AG10803 (cell line): ENCODE measurements at places on chromosomes 1 and 21.

GRCh38 chr1:184419350-184420161 lies 32.7 kb downstream of the C1orf21 start:
- peak; percentile 18 for DNase-seq

GRCh38 chr1:94259635-94260289 lies 22.4 kb upstream of the ARHGAP29 start:
- no peak for DNase-seq

GRCh38 chr21:43812139-43812821 lies 22.9 kb downstream of the RRP1 start:
- DNase-seq, result peak; percentile 37

- DNase-seq, result no peak
Observed at GRCh38 chr1:112826217-112826944, 111.2 kb upstream of the PPM1J start.

GRCh38 chr1:212495766-212496494 lies 63.2 kb downstream of the NENF start:
- DNase-seq, result no peak

- no peak for DNase-seq
Observed at GRCh38 chr1:188620236-188620635, 1791.5 kb downstream of the PLA2G4A start.

GRCh38 chr1:2091611-2092604 lies 41.7 kb downstream of the PRKCZ start:
- peak; percentile 23 for DNase-seq

- DNase-seq, result peak; percentile 99
Observed at GRCh38 chr1:8211883-8212579, 105.9 kb upstream of the SLC45A1 start.

- peak; percentile 32 for DNase-seq
Observed at GRCh38 chr1:16351456-16351993, 755 bp downstream of the FBXO42 start.

DNA sequence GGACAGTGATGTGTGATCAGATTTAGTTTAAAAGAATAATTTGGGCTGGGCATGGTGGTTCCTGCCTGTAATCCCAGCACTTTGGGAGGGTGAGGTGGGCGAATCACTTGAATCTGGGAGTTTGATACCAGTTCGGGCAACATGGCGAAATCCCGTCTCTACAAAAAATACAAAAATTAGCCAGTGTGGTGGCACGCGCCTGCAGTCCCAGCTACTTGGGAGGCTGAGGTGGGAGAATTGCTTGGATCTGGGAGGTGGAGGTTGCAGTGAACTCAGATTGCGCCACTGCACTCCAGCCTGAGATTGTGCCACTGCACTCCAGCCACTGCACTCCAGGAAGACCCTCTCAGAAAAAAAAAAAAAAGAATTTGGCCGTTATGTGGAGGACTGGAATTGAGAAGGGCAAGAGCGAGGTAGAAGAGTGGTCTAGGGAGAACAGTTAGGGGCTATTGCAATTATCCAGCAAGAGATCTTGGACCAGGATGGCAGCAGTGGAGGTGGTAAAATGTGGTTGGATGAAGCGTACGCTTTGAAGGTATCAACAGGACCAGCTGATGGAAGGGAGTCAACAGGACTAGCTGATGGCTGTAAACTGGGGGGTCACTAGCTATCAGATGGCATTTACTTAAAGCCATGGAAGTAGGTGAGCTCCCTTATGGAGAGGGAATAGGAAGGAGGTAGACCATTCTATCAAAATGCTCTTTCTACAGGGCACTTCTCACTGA lies 9.6 kb downstream of the BTBD19 start:
- no peak for DNase-seq

- peak; percentile 9 for DNase-seq
Observed at GRCh38 chr1:205004351-205004750, 38.7 kb upstream of the CNTN2 start.

- peak; percentile 2 for DNase-seq
Observed at GRCh38 chr1:165288350-165289120, 68.0 kb downstream of the LMX1A start.

- DNase-seq, result no peak
Observed at GRCh38 chr1:210342986-210343780, 14.5 kb downstream of the HHAT start.

GRCh38 chr21:24369746-24370145 lies 1237.5 kb downstream of the MRPL39 start:
- DNase-seq, result no peak

GRCh38 chr1:186900539-186901237 lies 71.9 kb downstream of the PLA2G4A start:
- DNase-seq, result no peak

DNA sequence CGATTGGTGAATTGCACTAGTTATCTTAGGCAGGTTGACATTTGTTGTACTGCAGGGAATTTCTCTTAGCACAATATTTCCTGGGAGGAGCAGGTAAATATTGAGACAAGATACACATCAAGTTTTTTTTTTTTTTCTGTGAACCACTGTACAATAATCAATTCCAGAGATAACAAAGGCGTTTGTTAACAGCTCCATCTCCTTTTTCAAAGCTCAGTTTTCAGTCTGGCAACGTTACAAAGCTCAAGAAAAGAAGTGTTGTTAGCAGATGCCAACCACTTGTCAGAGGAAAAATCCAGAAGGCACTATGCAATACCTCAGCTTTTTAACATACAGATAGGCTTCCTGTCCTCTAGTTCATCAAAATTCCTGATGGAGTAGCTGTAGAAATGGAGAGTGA lies 40.9 kb upstream of the DAB1 start:
- DNase-seq, result peak; percentile 17

DNA sequence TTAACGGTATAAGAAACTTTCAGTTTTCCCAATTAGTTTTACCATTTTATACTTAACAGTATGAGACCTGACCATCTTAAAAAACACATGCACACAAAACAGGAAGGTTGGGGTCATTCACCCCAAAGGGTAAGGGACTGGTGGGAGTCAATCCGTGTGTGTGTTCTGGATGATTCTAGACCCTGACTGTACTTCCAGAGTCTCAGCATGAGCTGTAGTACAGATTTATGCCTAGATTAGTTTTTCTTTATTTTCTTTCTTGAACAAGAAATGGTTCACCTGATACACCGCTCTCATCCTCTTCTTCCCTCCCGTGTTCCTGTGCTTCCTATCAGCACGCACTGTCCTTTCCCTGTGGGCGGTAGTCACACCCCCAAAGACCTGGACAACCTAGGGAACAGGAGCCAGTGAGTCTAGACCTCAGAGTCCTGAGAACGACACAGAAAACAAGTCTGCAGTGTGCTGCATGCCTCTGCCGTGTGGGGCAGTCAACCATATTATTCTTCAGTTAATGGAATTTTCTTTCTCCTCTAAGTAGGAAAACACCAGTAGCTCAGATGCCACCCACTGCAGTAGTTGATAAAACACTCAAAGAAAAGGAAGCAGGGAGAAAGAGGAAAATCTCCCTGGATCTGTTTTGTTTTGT lies 38.9 kb upstream of the MRPS6 start:
- DNase-seq, result no peak

GRCh38 chr1:55519276-55519675 lies 304.1 kb upstream of the USP24 start:
- DNase-seq, result no peak

GRCh38 chr21:18477043-18477442 lies 73.5 kb upstream of the TMPRSS15 start:
- no peak for DNase-seq

DNA sequence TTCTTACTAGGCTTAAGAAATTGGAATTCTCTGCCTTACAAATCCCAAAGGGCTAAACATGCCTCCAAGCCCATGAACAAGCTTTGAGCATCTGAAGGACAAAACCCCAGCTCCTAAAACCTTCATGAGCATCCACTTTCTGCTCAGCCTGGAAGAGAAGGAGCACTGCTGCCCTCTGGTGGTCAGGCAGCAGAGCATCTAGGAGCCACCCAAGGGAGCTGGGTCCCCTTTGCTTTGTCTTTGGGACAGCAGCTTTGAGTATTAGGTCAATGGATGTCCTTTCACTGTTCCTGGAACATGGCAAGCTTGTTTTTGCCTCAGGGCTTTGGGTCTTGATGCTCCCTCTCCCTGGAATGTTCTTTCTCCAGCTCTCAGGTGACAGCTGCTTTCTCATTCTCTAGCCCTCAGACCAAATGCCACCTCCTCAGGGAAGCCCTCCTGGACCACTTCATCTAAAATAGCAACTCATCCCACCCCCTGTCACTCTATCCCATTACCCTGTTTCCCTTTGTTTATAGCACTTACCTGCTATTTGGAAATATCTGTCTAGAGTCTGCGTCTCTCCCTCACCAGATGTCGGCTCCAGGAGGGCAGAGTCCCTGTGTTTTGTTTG lies 25.7 kb downstream of the RAB7B start:
- peak; percentile 88 for DNase-seq

DNA sequence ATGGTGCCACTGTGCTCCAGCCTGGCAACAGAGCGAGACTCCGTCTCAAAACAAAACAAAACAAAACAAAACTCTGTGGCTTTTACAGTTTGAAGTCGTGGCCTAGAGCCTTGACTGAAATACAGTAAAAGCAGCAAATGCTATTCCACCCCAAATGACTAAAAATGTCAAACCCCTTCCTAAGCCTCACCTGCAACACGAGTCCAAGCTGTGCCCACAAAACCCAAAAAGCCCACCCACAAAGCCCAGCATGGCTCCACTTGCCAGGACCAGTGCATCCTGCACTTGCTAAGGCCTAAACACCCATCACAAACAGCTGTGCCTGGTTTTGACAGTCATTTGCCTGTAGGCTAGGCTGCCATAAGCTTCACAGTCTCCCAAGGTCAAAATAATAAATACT lies 21.3 kb downstream of the VAV3 start:
- no peak for DNase-seq

- DNase-seq, result peak; percentile 80
Observed at GRCh38 chr1:203422656-203423055, 53.0 kb upstream of the PRELP start.

- no peak for DNase-seq
Observed at GRCh38 chr1:167630568-167631385, 745 bp downstream of the RCSD1 start.

DNA sequence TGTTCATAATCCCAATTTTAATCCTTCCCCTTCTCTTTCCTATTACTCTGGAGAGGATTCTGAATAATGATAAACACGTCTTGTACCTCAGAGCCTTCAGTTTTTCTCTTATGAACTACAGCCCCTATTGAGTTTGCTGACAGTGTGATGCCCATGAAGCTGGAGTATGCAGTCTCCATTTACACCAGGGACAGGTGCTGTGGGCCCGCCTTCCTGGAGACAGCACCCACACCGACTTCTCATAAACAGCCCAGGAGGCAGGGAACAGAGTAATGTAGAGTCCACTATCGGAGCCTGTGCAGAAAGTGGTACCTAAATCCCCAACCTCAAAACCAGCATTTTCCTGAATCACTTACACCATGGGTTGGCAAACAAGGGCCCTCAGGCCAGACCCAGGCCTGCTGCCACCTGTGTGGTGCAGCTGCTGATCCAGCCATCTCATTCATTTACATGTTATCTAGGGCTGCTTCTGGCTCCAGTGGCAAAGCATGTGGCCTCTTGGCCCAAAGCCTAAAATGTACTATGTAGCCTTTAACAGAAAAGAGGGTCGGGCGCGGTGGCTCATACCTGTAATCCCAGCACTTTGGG lies 95.1 kb upstream of the KRTAP19-8 start:
- DNase-seq, result no peak

DNA sequence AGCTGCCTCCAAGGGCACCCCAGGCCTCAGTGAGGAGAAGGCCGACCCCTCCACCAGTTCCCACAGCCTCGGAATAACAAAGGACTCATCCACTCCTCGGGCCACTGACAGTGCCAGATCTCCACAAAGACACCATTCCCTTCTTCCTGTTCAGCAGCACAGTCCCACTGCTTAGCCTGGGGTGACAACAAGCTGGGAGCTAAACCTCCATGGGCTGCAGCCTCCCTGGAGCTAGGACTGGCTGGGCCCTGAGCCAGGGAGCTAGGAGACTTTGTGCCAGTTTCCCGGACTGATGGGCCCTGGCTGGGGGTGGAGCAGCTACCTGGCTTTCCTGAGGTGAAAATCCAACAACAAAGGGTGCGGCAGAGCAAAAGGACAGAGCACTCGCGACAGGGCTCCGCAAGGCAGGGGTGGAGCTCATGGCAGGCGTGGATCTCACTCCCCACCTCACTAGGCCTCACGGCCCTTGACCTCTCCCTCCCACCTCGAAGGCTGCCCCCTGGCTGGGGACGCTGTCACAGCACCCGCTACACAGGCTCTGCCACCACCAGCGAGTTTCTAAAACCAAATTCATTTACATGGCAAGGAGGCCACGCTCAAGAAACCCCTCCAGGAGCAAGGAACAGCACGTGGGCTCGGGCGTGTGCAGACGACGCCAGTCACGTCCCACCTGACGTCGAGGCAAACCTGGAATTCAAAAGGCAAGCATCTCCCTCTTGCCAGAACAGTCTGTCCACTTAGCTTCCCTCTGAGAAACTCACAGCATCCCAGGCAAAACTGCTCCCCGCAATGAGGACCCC lies 13.8 kb downstream of the SLC35E2B start:
- DNase-seq, result no peak
